ENCODE measurements at places on chromosomes 16 and 17.

- no peak for DNase-seq
Observed at GRCh38 chr17:15036238-15036637, 228.9 kb downstream of the PMP22 start.

DNA sequence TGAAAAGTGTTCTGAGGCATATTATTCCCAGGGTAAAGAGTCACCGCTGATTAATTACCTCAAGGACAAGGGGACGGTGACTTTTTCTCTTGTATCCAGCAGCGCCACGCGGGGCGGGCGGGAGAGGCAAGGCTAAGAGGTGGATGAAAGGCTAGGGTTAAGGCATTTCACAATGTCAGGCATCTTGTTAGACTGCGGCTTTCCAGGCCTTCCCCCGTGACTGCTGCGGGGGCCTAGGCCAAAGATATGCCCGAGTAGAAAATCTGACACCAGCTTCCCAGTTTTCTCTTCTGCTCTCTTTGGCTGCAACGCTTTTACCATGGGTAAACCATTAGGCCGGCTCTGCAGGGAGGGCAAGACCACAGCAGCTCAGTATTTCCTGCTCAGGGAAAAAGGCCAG is 698.2 kb downstream of the MAF start:
- no peak for DNase-seq

DNA sequence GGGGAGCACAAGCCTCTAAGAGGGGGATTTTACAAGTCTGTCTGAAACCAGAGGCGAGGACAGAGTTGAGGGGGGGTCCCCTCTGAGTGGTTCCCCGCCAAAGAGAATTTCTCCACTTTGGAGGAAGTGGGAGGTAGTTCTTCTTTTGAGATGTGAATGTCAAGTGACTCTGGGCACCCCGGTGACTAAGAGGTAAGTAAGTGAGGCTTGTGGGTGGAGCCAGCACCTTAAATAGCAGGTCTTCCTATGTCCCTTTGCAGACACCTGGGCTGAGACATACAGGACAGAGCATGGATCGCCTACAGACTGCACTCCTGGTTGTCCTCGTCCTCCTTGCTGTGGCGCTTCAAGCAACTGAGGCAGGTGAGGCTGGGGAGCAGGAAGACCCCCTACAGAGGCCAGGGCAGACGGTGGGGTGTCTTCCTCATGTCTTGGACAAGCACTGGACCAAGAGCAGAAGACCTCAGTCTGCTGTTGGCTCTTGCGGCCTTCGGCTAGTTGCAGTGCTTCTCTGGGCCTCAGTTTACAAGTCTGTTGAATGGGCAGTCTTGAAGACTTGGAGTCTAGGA is at the start of gene CCL22:
CCL22 (plus strand) TSS at position 257 of the 569 bp plus-strand sequence; CDS start at position 291, 34 bp downstream.
- DNase-seq, result no peak

- DNase-seq, result no peak
Observed at GRCh38 chr17:1753767-1754429, 8.0 kb upstream of the SERPINF1 start.

All from spinal cord (tissue), 10 donors.